ENCODE measurements at places on chromosomes 16 and 17.

- DNase-seq: no peak
These were observed 90.7 kb downstream of the USP31 start for GRCh38 chr16:23058576-23058975.

DNA sequence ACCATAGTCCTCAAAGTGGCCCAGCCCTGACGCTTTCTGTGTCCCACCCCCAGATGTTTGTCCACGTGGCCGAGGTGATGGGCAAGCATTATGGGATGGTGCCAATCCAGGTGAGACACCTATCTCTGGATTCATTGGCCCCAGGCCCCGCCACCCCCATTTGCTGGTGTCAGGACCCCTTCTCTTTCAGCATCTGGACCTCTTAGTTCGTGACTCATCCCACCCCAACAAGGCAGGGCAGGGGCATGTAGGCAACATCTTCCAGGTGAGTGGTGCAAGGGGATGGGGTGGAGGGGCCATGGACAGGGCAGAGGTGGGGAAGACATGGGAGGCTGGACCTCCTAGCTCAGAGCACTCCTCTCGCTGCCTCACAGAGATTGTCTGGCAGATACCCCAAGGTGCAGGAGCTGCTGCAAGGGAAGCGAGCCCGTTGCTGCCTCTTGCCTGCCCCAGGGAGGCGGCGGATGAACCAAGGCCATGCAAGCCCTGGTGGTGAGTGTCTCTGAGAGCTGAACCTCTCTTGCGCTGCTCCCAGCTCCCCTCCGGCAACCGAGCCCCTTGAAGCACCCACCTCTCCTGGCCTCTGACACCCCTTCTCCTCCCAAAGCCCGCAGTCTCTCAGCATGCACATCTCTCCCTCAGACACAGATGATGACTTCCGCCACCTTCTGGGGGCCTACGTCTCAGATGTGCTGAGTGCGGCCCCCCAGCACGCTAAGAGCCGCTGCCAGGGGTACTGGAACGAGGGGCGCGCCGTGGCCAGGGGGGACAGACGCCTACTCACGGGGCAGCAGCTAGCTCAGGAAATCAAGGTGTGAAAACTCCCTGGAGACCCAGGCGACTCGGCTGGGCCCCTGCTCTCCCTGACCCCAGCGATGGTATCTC lies 3.6 kb downstream of the RNF112 start:
- DNase-seq: no peak

GRCh38 chr17:12376276-12376675 lies 289.4 kb upstream of the MYOCD start:
- DNase-seq: no peak

- no peak for DNase-seq
These were observed 17.9 kb upstream of the ATP2A3 start for GRCh38 chr17:3982113-3982512.

DNA sequence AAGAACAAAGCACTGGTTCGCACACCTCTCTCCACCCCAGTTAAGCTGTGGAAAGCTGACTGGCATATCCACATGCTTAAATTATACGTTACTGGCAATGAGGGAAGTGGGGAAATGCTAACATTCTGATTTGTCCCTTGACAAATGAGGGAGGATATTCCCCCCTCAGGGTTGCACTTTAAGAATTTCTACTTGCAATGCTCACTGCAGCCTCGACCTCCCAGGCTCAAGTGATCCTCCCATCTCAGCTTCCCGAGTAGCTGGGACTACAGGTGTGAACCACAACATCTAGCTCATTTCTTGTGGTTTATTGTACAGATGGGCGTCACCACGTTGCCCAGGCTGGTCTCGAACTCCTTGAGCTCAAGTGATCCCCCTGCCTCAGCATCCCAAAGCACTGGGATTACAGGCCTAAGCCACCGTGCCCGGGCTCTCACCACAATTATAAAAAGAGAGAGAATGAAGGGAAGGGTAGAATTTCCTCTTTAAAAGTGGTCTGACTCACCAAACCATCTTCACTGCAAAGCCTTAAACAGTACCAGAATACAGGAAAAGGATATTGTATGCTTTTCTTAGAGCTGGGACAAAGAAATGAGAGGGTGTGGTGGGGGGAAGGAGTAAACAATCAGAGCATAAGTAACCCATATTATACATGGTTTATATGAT lies 38.9 kb downstream of the KANSL1 start:
- no peak for DNase-seq
